AG09309 (cell line): ENCODE measurements at places on chromosomes 12 and 14.

DNA sequence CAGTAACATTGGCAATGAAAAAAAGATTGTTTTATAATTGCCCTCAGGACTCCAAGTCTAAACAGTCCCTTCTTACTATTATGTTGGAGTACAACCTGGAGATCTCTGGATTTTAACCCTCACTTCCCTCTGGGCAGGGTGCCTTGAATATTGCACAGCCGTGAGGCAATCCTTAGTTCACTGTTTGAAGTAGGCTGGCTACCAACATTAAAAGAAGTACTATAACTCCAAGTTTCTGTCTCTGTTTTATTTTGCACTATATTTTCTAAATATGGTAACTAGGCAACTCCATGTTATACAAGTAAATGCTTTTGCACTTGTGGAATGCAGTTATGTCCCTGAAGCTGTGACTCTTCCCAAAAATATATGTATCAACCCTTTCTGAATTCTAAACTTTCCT, 490.7 kb downstream of the EGLN3 start:
- DNase-seq, result no peak

GRCh38 chr14:22313172-22313801, 275.7 kb downstream of the DAD1 start:
- DNase-seq, result no peak

DNA sequence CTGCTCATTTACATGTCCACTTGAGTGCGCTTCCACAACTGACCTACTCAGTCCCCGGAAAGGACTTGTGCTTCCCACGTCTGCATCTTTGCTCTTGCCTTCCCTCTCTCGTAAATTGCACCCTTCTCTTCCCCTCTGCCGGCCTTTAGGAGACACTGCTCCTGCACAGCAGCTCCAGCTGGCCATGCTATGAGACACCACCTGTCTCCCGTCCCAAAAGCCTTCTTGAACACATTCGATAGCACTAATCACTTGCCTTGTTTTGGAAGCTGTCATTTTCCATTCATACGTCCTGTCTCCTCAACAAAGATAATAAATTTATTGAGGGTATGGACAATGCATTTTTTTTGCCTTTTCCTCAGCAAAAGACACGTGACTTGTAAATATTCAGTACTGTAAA, 15.7 kb upstream of the KCNA1 start:
- DNase-seq, result no peak

- no peak for DNase-seq
These were observed 187.3 kb downstream of the MIPOL1 start for GRCh38 chr14:37384870-37385596.

GRCh38 chr12:11482955-11483354, 87.6 kb upstream of the PRB2 start:
- DNase-seq, result no peak

DNA sequence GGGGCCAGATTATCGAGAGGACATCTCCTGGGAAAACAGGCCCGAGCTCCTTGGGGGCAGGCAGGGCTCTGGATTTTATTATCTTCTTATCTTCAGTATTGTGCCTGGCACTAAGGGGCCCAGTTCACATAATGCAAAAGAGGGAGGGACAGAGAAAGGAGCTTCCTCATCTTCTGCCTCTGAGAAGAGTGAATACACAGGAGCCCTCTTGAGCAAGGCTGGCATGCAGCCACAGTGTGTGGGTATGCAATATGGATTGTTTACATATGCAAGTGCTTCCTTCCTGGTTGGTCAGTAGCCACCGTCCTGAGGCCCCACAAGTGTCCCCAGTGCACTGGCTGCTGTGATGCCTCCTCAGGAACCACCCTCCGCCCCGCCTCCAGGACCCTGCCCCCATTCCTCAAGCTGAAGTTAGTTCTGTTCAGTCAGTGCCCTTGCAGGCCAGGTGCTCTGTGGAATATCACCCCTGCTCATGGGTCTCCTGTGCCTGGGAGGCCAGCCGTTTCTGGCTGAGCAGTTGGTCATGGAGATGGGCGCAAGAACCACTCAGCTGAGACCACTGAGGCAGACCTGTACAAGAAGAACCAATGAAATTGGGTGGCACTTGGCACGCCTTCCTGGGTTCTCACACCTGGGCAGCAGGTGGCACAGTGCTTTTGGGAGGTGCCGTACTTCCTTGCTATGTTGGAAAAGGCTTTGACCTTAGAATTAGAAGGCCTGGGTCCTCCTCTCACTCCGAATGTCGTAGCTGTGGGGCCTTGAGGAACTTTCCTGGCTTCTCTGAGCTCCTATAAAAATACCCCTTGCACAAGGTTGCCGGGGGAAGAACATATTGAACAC, 35.1 kb upstream of the ACTN1 start:
- no peak for DNase-seq

- DNase-seq, result no peak
These were observed 925.9 kb downstream of the GALC start for GRCh38 chr14:87067061-87067460.

DNA sequence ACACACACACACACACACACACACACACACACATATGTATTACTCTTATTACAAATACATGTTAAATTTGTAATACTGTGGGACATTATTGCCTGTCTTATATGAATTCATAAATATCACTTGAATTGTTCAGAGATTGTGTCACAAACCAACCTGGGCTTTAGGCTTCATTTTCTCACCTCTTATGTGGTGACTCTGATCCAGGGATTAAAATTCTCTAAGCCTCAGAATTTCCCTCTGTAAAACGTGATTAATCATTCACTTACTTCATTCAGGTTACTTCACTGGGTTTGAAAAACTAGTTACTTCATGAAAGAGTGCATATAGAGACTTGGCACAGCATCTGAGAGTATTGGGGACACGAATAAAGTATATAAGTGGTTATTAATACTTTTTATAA, 240.3 kb upstream of the PDZRN4 start:
- no peak for DNase-seq

GRCh38 chr14:92861856-92862745, 60.8 kb upstream of the CHGA start:
- no peak for DNase-seq

GRCh38 chr12:19242581-19242980, 113.0 kb downstream of the PLEKHA5 start:
- no peak for DNase-seq

GRCh38 chr14:80172375-80173051, 38.8 kb downstream of the DIO2 start:
- no peak for DNase-seq

- no peak for DNase-seq
These were observed 18.7 kb downstream of the HVCN1 start for GRCh38 chr12:110670161-110670701.

DNA sequence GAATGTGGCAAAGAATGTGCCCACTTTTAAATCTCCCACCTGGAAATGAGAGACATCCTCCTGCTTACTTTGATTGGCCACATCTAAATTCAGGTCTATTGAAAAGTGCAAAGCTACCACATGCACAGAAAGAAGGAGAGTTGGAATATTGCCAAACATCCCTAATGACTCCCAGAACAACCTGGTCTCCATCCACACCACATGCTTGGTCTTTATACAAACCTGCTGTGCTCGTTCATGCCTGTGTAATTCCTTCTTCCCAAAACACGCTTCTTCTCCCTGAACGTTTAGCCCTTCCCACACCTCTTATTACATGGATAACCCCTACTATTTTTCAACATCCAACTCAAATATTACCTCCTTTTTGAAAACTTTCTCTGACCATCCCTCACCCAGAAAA, 66.2 kb upstream of the BCL2L14 start:
- DNase-seq, result no peak

- DNase-seq, result no peak
These were observed 159.6 kb downstream of the CEP128 start for GRCh38 chr14:80781972-80782367.

- DNase-seq, result no peak
These were observed 905.0 kb upstream of the ATXN7L3B start for GRCh38 chr12:73632661-73633060.

GRCh38 chr14:31341280-31341679, 79.1 kb downstream of the HEATR5A start:
- no peak for DNase-seq

DNA sequence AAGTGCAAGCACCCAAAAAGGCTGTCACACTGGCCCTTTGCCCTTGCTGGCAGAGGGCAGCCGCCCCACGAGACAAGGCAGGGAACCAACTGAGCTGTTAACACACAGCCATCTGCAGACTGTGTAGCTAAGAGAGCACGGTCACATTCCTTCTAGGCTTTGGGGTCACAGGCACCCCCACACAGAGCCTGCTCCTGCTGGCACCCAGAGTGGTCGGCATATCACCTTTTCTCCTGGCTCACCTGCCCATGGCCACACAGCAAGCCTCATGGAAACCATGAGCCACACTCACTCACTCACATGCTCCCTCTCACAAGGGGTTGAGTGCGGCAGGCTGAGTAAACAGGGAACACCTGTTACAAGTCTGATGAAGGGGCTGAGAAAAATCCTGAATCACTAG, 214.5 kb downstream of the PCNX1 start:
- no peak for DNase-seq
